ENCODE measurements at places on chromosomes 6 and 20. TPM values are rescaled to one million over a fixed set of nuclear protein-coding genes. Genes with fewer than 3 reads are reported as not detected.

- H3K4me1 ChIP-seq = no peaks in the 10 kb centered on the region
- DNase-seq = no peak
- H3K27ac ChIP-seq = no peak overlapping the region
- H3K36me3 ChIP-seq = no peaks in the 10 kb centered on the region
- H3K27me3 ChIP-seq = no peaks in the 10 kb centered on the region
- no peak overlapping the region for H3K4me3 ChIP-seq
Measured at GRCh38 chr6:109513571-109514071, 30.6 kb upstream of the ZBTB24 start.

GRCh38 chr6:43773050-43773979, 3.3 kb downstream of the VEGFA start:
- H3K27ac ChIP-seq = peak overlapping the region; percentile 92
- peaks cover 54% of the 10 kb centered on the region for H3K4me1 ChIP-seq
- H3K27me3 ChIP-seq = no peaks in the 10 kb centered on the region
- H3K36me3 ChIP-seq = peaks cover 19% of the 10 kb centered on the region

- H3K27ac ChIP-seq = no peak overlapping the region
- peaks cover 36% of the 10 kb centered on the region for H3K36me3 ChIP-seq
- no peak overlapping the region for H3K4me3 ChIP-seq
- no peaks in the 10 kb centered on the region for H3K27me3 ChIP-seq
- H3K4me1 ChIP-seq = peaks cover 6% of the 10 kb centered on the region
Measured at GRCh38 chr6:73506246-73506645, 14.6 kb downstream of the EEF1A1 start.

DNA sequence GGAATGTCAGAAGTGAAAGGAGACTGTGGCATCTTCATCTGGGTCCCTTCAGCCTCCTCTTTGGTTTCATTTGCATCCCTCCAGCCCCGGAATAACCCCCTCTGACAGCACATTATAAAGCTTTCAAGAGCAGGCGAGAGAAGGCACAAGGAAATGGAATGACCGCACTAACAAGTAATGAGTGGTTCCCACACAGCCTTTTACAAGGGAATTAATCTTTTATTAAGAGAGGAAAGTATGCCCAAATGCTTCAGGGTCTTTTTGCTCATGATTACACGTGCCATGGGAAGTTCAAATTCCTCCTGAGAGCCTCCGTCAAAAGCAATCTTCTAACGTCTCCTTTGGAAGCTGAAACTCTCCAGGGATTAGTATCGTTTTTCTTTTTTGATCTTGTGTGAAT, 347.0 kb downstream of the BTBD3 start:
- no peaks in the 10 kb centered on the region for H3K4me1 ChIP-seq
- H3K36me3 ChIP-seq = no peaks in the 10 kb centered on the region
- H3K27me3 ChIP-seq = no peaks in the 10 kb centered on the region

SPATA2 gene
- total RNA-seq = 7.2 TPM

- H3K4me3 ChIP-seq = no peak overlapping the region
- no peak overlapping the region for H3K27ac ChIP-seq
- DNase-seq = no peak
- no peaks in the 10 kb centered on the region for H3K27me3 ChIP-seq
- H3K36me3 ChIP-seq = peaks cover 47% of the 10 kb centered on the region
- peaks cover 21% of the 10 kb centered on the region for H3K4me1 ChIP-seq
Measured at GRCh38 chr20:48690888-48691287, 136.9 kb downstream of the PREX1 start.

DNA sequence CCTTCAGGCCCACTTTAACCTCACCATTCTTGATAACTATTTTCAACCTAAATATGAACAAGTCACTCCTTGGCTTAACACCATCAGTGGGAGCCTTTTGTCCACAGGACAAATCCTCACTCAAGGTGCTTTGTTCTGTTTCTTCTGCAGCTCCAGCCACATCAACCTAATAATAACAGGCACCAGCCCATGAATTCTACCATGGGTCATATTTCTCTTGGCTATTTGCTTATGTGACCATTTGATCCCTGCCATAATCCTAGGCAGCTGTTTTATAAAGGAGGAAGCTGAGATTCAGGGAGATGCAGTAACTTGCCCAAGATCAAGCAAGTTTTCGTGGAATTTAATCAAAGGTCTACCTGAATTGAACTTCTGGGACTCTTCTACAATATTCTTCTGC, 561.3 kb downstream of the DHX35 start:
- no peaks in the 10 kb centered on the region for H3K36me3 ChIP-seq
- H3K4me3 ChIP-seq = no peak overlapping the region
- H3K4me1 ChIP-seq = no peaks in the 10 kb centered on the region
- no peak for DNase-seq

ENPP1 gene
- total RNA-seq = 3.3 TPM

DNA sequence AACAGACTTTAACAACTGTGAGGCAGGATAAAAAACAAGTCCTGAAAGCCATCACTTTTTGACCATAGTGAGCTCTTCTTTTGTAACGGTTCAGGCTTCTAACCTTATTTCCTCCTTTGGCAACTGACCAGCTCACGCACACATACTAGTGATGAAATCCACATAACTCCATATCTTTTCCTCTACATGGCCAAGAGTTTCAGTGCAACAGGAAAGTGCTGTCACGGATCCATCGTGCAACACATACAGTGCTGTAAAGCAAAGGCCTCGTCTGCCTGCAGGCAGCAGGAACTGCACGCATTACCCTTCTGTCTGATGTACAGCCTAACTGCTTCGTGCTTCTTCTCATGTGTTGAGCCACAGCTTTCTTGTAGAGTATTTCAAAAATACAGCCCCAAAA, 108.5 kb downstream of the EPM2A start:
- H3K4me3 ChIP-seq = no peak overlapping the region
- no peaks in the 10 kb centered on the region for H3K36me3 ChIP-seq
- no peaks in the 10 kb centered on the region for H3K27me3 ChIP-seq
- no peak overlapping the region for H3K27ac ChIP-seq
- no peaks in the 10 kb centered on the region for H3K4me1 ChIP-seq
- DNase-seq = no peak

TAAR8 gene
- not detected for total RNA-seq

GTSF1L gene
- not detected for total RNA-seq

GRCh38 chr20:60749804-60750602, 502.1 kb upstream of the CDH4 start:
- H3K27ac ChIP-seq = no peak overlapping the region
- no peak overlapping the region for H3K4me3 ChIP-seq
- no peak for DNase-seq
- no peaks in the 10 kb centered on the region for H3K36me3 ChIP-seq
- no peaks in the 10 kb centered on the region for H3K4me1 ChIP-seq
- H3K27me3 ChIP-seq = no peaks in the 10 kb centered on the region

ISM1 gene
- total RNA-seq = 8.4 TPM

CD40 gene
- total RNA-seq = 35.7 TPM

GRCh38 chr6:82111114-82111513, 136.4 kb downstream of the IBTK start:
- no peaks in the 10 kb centered on the region for H3K4me1 ChIP-seq
- no peaks in the 10 kb centered on the region for H3K36me3 ChIP-seq
- no peak overlapping the region for H3K4me3 ChIP-seq
- no peak overlapping the region for H3K27ac ChIP-seq
- DNase-seq = no peak
- H3K27me3 ChIP-seq = no peaks in the 10 kb centered on the region

EYS gene
- not detected for total RNA-seq

ELOVL4 gene
- 0.24 TPM for total RNA-seq

DNA sequence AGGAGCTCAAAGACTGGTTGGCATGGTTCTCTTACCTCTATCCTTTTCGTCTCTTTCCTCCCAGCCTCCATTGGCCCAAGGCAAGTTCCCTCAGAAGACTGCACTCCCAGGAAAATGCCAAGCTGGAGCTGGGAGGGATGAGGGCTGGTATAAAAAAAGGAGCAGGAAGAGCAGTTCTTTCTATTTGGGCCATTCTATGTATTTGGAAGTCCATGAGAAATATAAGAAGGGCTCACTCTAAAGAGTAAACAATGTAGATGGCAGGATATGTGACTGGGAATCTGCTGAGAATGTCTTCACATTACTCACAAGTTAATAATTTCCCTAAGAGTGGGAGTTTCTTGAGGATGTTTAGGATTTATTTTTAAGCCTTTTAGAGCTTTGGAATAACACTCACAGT, 36.6 kb upstream of the ADTRP start:
- peaks cover 15% of the 10 kb centered on the region for H3K4me1 ChIP-seq
- no peak for DNase-seq
- no peaks in the 10 kb centered on the region for H3K27me3 ChIP-seq
- H3K27ac ChIP-seq = no peak overlapping the region
- no peaks in the 10 kb centered on the region for H3K36me3 ChIP-seq

DNA sequence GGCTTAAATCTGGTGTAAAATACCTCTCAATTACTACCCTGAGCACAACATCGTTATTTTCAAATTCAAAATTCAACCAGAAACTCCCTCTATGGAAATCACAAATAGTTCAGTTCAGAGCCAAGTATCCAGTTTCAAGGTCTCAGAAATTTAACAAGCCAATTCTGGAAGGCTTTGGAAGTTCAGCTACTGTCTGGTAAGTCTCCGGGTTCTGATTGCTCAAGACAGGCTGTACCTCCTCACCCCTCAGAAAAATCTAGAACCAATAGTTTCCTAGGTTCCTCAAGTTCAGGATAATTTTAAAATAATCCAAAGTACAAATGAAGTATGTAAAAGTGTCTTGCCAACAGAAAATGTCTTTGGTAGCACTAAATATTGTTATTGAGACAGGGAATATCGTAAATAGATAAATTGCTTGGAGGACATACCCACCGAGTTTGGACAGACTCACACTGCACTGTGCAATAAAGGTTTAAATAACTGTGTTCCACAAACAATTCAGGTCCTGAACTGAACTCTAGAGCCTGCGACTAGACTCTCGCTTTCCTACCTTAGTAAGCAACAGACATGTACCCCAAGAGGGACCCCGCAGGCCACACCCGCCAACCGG, 729 bp downstream of the ATG5 start:
- H3K27ac ChIP-seq = peak overlapping the region; percentile 95
- H3K4me3 ChIP-seq = peak overlapping the region; percentile 86
- no peaks in the 10 kb centered on the region for H3K27me3 ChIP-seq
- no peaks in the 10 kb centered on the region for H3K36me3 ChIP-seq
- peaks cover 23% of the 10 kb centered on the region for H3K4me1 ChIP-seq

GRCh38 chr20:11274141-11274594, 600.4 kb upstream of the JAG1 start:
- no peak overlapping the region for H3K27ac ChIP-seq
- no peak for DNase-seq
- no peaks in the 10 kb centered on the region for H3K36me3 ChIP-seq
- H3K4me3 ChIP-seq = no peak overlapping the region
